ENCODE measurements at places on chromosomes 4 and X.

DNA sequence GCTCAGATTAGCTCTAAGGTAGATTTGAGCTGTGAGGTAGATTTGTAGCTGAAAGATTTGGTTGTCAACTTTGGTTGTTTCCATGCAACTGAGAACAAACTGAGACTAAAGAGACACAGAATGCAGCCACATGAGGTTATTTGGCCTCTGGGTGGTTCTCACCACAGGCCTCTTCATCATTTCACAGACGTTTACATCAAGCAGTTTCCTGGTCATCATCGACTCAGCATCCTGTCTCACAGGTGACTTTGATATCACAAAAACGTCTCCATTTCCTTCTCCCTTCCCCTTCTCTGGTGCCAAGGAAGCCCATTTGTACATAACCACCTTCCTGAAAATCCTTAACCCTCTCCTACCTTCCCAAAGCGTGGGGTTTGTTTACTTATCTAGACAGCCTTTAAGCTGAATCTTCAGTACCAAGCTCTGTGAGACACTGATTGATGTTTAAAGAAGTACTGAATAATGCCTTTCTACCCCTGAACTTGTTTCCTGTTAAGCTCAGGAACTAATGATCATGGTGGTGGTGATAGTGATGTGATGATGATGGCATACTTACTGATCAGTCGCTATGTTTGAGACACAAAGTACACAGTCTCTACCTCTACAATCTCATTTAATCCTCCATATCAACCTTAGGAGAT, 81.9 kb downstream of the FAM114A1 start:
- DNase-seq, result no peak

DNA sequence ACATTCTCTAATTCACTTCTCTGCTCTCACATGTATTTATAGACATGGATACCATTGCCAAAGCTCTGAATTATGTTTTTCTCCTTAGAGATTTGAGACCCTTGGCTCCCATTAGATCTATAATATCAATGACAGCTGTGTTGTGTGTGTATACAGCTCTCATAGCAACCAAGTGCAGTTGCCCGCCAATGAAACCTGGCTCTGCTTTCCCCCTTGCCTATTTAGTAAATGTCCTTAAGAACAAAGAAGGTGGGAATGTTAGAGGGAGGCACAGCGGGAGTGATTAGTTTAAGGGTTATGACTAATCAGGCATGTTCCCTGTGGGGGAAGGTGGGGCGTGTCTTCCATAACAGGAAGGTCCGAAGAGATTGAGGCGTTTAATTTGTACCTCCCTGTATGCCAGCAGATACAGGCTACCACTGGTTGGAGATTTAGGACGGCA, 100.5 kb upstream of the TBC1D9 start:
- no peak for DNase-seq

GRCh38 chr4:94479358-94480141, 27.8 kb downstream of the PDLIM5 start:
- no peak for DNase-seq

DNA sequence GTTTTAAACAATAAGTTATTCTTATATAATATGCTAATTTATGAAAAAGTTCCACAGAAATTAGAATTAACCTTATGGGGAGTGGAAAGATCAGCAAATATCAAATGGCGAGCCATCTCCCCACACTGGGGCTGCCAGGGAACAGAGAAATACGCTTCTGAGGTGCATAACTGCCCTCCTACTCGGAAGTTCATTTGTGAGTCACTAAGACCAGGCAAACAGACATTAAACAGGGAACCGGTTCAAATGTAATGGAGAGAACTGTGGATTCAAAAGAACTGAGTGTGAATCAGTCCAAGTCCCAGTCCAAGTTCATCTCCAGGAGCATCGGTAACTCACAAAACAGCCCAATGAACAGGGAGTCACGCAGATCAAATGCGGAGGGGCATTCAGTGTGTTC, 11.4 kb upstream of the S100G start:
- no peak for DNase-seq

DNA sequence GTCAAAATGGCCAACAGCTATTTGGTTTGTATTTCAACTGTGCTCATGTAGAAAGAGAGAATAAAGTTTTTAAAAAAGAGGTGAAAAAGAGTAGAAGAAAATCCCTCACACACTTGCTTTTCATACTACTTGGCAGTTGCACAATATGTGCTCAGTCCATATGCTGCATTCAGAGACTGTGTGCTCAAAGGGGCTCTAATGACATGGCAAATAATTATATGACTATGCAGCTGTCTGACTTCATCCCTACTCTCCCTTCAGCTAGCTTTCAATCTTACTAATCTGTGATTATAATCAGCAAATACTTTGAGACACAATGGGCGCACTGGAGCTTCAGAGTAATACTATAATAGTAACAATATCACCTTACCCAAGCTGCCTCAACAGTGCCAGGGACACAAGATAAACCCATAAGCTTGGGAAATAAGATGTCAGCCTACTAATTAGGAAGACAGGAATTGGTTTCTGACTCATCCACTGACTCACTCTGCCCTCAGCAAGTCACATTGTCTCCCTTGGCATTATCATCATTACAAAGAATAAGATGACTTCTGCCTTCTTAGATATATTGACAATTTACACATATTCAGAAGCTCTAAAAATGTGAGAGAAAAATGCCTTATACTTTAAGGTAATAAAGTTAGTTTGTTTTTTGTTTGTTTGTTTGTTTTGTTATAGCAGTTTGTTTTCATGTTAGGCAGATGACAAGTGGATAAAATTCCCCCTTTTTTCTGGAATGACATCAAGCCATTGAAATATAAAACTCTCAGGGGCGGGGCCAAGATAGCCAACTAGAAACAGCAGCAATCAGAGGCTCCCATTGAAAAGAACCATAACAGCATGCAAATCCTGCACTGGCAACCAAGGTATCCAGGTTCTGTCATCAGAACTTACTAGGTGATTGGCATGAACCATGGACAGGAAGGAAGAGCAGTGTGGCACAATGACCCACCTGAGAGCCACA, 311.6 kb downstream of the FAM133A start:
- DNase-seq, result no peak

- DNase-seq, result no peak
Measured at GRCh38 chr4:76293772-76294171, 12.8 kb upstream of the STBD1 start.

DNA sequence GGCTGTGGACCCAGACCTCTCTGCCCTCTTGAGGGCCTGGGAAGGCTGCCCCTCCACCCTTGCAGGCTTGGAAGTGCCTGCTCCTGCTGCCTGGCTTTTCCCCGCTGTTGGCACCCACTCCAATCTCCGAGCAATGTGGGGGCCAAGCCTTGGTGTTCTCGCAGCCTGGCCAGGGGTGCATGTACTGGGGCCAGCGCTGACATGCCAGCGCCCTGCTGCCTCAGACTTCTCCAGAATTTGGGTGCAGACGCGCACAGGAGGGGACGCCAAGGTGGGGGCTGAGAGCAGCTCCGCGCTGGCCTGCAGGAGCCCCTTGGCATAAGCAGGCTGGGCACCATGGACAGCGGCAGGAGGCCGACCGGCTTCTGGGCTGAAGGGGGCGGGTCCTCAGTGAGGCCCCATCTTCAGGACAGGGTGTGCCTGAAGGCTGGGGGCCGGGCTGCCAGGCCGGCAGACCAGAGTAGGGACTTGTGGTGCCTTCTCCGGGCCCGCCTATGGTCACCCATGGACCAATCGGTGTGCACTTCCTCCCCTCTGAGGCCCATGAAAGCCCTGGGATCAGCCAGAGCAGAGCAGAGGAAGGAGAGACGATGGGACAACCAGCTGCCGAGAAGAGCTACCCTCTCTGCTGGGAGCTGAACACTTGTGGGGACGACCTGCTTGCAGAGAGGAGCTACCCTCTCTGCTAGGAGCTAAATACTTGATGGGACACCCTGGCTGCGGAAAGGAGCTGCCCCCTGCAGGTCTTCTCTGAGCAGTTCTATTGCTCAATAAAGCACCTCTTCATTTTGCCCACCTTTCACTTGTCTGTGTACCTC, 118.3 kb downstream of the DNAAF6 start:
- no peak for DNase-seq

- DNase-seq, result no peak
Measured at GRCh38 chr4:159103384-159103990, 608 bp downstream of the RAPGEF2 start.

- no peak for DNase-seq
Measured at GRCh38 chr4:121272526-121272925, 108.3 kb downstream of the QRFPR start.

GRCh38 chrX:110175146-110175545, 142.7 kb downstream of the AMMECR1 start:
- no peak for DNase-seq

GRCh38 chrX:120311727-120312063, 434 bp upstream of the TMEM255A start:
- DNase-seq, result no peak

DNA sequence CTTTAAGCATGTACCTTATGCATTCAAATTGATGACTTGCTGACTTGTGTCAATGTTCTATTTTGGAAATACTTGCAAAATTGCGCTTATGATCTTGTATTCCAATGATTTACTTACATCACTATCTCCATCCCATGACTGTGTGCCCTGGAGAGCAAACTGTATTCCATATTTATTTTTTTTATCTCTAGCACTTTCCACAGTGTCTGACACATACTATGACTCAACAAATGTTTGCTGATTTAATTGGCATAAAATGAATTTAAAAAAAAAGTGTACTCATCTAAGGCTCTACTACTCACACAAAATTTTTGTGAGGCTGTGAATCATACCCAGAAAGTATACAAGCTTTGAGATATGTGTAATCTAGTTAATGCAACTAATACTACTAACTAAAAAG, 1066.8 kb upstream of the ADGRL3 start:
- no peak for DNase-seq

GRCh38 chrX:100883654-100884053, 9.5 kb upstream of the NOX1 start:
- DNase-seq, result no peak

DNA sequence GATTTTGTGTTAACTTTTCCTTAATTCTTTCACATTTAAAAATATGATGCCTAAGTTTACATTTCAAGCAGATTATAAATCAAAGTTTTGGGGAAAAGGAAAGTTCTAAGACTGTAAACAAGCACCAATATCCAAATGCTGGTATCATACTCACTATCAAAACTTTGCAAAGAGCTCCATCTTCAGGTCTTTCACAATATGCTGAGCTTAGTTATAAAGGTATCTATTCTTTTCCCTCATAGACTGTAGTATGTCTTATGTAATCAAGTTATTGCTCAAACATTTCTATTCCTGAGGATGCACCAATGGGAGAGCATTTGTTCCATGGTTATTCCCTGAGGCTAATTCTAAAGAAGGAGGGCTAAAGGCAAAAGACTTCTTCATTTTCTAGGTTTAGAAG, 207.9 kb upstream of the FAM241A start:
- no peak for DNase-seq

DNA sequence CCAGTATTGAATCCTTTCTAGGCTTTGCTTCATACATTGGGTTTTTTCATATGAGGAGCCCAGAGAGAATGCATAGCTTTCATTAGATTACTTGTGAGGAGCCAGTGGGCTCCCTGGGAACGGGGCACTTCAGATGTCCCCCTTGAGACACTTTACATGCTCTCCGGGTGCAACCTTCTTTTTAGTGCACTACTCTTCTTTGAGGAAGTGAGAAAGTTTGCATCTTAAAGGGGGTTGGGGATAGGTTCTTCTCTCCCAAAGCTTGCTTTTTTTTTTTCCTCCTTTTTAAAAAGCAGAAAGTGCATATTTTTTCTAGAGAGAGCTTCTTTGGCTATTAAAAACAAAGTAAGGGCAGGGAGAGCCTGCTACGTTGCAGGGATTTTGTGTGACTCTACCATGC, 4.3 kb downstream of the HADH start:
- no peak for DNase-seq

- DNase-seq, result no peak
Measured at GRCh38 chrX:67777148-67777547, 233.3 kb downstream of the AR start.

- DNase-seq, result no peak
Measured at GRCh38 chrX:112753116-112753515, 73.4 kb upstream of the LHFPL1 start.
